ENCODE measurements at places on chromosomes 16 and 17.

GRCh38 chr17:16486373-16487250 is 5.4 kb downstream of the LRRC75A start:
- peak; percentile 80 for DNase-seq

DNA sequence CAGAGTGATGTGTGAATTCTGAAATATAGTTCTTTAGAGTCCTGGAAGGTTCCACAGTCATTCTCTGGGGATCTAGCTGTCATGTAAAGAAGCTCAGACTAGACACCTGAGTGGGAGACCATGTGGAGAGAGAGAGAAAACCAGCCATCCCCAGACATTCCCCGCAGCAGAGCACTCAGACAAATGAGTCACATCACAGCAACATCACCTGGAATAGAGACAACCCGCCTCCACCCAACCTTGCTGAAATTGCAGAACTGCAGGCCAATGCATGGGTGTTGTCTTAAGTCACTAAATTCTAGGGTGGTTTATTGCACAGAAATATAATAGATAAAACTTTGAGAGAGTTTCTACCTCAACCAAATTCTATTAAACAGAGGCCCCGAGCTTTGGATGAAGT is 392.0 kb upstream of the DYNLRB2 start:
- DNase-seq: no peak

- no peak for DNase-seq
These were observed 11.4 kb downstream of the HSD3B7 start for GRCh38 chr16:30996324-30996984.

DNA sequence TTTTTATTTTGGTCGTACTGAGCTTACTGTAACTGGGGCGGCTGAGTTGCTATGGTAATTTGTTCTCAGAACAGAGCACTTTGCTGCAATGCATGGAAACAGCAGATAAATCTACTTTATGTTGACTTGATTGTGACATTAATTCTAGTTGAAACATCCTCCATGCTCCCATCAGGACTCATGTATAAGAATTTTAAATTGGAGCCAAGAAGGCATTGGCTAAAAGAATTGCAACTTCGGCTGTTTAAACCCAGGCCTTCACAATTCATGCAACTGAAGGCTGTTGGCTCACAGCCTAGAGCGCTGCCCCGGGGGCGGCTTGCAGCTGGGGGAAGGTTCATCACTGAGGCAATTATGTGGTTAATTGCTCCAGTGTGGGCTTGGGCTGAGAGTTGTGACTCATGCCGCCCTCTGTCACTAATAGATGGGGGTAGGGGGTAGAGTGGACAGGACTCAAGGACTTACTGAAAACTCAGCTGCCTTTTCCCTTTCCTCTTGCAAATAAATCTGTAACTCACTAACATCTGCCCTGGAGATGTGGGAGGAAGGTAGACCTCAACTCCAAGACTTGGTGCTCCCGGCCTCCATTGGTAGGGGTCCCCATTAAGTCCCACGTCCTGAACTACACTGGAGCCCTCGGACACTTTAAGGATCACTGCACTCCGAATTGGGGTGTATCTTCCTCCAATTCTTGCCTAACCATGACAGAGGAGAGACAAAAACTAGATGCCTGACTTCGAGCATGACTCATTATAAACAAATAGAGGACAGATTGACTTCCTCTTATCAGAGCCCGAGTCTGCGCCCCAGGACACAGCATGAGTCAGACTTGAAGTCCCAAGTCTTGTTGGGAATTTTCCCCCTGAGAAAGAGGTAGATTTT is 37.5 kb downstream of the ERCC4 start:
- peak; percentile 78 for DNase-seq

- no peak for DNase-seq
These were observed 14.6 kb upstream of the ETV4 start for GRCh38 chr17:43560461-43561427.

DNA sequence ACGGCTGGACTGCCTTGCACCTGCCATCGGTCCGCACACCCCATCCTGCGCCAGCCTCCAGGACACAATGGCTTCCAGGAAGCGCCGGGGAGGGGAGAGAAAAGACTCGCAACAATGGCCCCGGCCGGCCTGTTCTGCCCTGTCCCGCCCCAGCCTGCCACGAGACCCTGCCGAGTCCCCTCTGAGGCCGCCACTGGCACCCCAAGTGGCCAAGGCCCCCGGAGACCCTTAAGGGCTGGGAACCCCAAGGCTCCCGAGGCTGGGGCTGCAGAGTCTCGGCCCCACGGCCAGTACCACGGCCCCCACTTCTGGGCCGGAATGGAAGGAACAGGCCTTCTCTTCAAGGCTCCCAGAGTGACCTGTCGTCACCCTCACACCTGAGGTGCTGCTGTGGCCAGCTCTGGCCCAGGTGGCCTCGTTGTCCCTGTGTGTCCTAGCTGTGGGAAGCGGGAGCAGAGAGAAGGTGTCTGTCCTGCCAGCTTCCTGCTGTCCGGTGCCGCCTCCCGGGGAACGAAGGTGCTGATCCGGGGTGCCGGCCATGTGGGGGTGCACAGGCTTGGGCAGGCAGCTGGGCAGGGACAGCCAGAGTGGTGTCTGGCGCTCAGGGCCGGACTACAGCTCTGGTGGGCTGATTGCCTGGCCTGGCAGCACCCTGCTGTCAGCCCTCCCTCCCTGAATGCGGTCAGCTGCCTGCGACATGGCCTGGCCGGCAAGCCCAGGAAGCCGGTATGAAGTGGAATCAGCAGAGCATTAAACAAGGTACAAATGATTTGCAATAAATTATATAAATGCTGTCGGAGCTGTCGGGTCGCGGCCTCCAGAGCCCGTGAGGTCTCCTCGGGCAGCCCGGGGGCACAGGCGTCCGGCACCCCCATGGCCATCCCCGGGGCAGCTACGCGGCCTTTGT is 8.2 kb upstream of the CACNA1H start:
- DNase-seq: no peak

DNA sequence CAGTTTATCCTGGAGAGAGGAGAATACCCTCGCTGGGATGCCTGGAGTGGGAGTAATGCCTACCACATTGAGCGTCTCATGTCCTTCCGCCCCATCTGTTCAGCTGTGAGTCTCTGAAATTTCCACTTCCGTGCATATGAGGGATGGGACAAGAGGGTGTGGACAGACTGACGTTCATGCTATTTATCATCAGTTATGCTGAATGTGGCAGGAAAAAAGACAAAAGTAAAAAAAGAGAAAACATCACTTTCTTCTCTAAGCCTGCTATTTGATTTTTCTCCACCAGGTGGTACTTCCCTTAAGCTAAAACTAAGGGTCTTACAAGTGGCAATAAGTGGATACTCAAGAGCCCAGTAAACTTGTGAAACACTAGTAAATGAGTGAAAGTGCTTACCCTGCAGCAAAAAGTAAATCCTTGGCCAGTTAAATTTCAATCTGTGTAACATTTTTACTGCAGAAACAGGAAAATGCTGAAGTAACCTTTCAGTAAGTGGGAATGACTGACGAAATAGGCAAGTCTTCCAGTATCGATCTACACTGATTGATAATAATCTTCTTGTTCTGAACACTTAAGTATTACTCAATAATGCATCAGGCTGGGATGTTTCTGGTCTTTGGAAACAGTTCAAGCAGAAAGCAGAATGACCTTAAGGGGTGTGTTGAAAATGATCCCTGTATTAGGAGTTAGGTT is 5.6 kb downstream of the CRYBA1 start:
- DNase-seq: no peak

DNA sequence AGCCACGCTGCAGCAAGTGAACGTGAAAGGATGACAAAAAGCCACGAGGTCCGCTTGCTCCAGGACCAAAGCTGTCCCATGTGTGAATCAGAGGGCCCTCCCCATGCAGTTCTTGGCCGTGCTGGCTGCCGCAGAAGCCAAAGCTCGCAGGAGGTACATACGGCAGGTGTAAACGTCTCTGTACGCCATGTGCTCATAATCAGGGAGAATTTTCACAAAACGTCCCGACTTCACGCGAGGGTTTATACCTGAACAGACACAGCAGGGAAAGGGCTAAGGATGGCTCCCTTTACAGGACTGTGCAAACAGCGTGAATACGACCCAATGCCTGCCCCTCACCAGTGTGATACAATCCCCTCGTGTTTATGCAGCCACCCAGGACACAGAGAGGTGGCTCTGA is 25.3 kb downstream of the FBXO31 start:
- DNase-seq: no peak

GRCh38 chr17:41254861-41255260 is 323 bp upstream of the KRTAP9-9 start:
- DNase-seq: no peak

- DNase-seq: no peak
These were observed 1.2 kb downstream of the GNG13 start for GRCh38 chr16:799111-799947.

DNA sequence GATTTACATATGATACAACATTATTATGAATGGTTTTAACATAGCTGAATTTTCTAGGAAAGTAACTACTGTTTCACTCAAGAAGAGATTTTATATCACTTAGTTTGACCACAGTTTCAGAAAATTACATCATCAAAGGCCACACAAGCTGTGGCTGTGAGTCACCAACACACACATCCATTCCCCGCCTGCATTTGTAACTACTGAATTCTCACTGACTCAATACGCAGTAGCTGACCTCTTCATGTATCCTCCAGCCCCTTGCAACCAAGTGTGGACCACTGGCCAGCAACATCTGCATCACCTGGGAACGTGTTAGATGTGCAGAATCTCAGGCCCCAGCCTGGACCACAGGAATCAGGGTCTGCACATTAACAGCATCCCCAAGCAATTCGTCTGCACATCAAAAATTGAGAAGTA is 197.6 kb downstream of the XYLT1 start:
- no peak for DNase-seq

GRCh38 chr17:2723997-2724783 is 12.6 kb upstream of the CLUH start:
- DNase-seq: peak; percentile 76

- no peak for DNase-seq
These were observed 1.5 kb downstream of the THOC6 start for GRCh38 chr16:3025032-3026002.

GRCh38 chr17:19242926-19243325 is 5.8 kb downstream of the EPN2 start:
- no peak for DNase-seq

GRCh38 chr16:89861648-89862047 is 11.7 kb upstream of the TCF25 start:
- DNase-seq: no peak

GRCh38 chr17:70298929-70299531 is 129.7 kb downstream of the KCNJ2 start:
- no peak for DNase-seq

DNA sequence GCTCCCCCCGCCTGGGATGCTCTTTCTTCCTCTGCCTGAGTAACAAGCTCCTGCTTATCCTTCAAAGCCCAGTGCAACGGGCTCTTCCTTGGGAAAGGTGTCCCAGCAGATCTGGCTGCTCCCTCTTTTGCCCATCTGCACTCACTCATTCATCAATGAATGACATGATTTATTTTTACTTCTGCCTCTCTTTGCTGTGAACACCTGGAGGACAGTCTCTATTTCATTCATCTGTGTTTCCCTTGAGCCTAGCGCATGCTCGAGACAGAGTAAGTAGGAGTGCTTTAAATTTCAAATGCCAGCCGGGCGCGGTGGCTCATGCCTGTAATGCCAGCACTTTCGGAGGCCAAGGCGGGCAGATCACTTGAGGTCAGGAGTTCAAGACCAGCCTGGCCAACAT is 22.0 kb upstream of the GINS2 start:
- no peak for DNase-seq

GRCh38 chr17:8466456-8466855 is 30.8 kb downstream of the NDEL1 start:
- DNase-seq: no peak

GRCh38 chr17:45103269-45103795 is 29.0 kb downstream of the PLCD3 start:
- no peak for DNase-seq

DNA sequence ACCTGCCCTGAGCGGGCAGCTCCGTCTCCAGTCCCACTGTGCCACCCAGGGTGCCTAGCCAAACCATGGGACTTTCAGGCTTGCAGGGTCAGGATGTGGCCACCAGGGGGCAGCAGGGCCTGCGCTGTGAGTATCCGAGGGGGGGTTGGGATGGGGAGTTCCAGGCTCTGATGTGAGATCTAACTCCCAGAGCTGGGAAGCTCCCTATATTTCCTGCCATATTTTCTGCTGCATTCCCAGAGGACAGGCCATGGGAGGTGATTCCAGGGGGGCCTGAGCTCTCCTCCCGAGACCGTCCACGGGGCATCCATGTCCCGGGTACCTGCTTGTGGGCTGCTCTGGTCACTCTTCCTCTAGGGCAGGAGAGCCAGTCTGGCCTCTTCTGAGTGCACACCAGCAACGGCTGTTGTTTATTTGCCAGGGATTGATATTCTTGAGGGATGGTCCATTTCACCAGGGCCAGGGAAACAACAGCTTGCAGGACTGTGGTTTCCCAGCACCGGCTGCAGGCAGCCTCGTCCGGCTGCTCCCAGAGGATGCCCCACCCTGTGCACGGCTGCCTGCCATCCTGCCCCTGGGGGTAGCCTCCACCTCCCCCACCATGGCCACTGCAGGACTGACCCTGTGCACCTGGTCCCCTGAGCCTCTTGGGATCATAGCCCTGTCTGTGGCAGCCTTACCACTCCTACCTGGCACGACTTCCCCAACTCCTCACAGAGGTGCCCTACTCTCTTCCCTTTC is 1.2 kb downstream of the GPR142 start:
- peak; percentile 75 for DNase-seq

DNA sequence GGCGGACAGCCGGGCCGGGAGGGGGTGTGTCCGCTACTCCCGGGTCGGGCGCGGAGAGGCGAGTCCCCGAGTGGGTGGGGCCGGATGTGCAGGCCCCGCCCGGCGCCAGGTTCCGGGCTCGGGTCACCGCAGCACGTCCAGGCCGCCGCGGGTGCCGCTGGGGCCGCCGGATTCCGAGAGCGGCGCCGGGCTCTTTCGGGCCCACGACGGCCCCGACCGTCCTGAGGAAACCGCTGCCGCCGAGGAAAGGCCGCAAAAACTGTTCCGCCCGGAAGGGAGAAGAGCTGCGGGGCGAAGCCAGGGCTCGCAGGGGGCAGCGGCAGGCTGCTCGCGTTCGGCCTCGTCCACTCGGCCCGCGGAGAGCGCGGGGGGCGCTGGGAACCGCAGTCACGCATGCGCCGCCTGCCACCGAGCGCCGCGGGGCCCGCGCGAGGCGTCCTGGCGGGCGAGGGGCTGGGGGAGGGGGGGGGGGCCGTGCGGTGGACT is at the start of gene ZKSCAN2:
Gene ZKSCAN2 (minus strand): TSS at position 376 of the 486 bp plus-strand sequence. CDS start 718 bp downstream, outside the sequence.
- peak; percentile 93 for DNase-seq

DNA sequence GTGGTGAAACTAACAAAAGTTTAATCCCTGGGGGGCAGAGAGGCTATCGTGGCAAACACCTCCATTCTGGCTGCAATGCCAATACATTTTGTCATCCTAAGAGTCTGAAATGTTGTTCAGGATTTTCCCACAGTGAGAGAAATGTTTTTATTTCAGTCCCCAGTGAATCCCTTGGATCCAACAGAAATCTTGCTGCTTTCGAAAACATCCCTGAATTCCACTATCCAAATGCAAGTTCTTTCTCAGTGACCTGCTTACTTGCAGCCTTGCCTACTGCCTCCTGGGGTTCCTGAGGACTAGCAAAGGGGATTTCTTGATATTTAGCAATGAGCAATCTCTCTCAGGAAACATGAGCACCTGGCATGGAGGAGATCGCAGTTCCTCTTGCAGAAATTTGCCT is 202.1 kb upstream of the IRX3 start:
- DNase-seq: no peak

- DNase-seq: no peak
These were observed 227.6 kb downstream of the UTP18 start for GRCh38 chr17:51487947-51488346.
